ENCODE measurements at places on chromosomes 6 and 20. TPM values are rescaled to one million over a fixed set of nuclear protein-coding genes. Genes with fewer than 3 reads are reported as not detected.

SLC17A4 gene
- total RNA-seq = 1.8 TPM

ENPP5 gene
- total RNA-seq = 21.5 TPM

MAS1 gene
- total RNA-seq = not detected

- no peak for DNase-seq
Measured at GRCh38 chr6:54002116-54002515, 109.1 kb upstream of the MLIP start.

DNA sequence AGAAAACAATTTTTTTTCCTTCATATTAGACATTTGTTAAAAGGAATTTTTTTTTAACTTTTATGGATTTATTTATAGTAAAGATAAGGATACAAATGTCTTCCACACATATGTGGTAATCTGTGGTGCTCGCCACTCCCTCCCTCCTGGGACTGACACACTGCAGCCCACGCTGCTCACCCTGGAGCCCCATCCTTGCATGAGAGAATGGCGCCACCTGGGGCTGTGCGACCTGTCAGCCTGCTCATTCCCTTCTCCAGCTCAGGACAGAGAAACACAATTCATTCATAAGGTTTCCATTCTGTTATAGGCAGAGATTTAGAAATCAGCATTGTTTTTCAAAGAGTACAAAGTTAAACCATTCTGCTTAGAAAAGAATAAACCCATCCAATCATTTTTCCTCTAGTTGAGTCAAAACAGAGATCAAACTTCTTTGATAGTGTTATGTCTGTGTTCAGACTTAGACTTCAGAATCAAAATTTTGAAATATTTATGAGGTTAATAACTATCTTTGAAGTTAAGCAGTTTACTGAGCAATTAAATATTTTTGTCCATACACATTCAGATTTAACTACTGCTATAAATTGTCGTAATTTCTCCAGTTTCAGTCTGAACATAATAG lies 42.8 kb upstream of the DYNLRB1 start:
- peak; percentile 35 for DNase-seq

GRCh38 chr20:33866398-33867100 lies 55.4 kb downstream of the CHMP4B start:
- DNase-seq = peak; percentile 18

GRCh38 chr20:2133318-2134183 lies 31.9 kb downstream of the STK35 start:
- DNase-seq = no peak

DNA sequence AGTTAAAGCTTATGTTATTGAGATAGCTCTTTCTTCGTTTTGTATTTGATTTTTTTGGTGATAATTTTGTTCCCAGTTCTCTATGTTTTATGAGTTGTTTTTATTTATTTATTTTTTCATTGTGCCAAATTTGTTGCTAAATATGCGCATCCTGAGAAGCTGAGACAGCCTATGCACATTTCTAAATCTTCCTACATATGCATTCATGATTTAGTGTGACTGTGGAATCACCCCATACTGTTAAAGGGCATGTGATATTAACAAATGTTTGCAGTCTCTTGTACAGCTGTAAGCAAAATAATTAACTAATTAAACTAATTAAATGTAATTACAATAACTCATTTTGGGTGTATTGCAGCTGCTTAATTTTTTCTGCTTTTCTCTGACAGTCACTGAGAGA lies 10.4 kb downstream of the TFAP2B start:
- DNase-seq = no peak

- DNase-seq = no peak
Measured at GRCh38 chr6:92752114-92752513, 667.2 kb downstream of the EPHA7 start.

DNA sequence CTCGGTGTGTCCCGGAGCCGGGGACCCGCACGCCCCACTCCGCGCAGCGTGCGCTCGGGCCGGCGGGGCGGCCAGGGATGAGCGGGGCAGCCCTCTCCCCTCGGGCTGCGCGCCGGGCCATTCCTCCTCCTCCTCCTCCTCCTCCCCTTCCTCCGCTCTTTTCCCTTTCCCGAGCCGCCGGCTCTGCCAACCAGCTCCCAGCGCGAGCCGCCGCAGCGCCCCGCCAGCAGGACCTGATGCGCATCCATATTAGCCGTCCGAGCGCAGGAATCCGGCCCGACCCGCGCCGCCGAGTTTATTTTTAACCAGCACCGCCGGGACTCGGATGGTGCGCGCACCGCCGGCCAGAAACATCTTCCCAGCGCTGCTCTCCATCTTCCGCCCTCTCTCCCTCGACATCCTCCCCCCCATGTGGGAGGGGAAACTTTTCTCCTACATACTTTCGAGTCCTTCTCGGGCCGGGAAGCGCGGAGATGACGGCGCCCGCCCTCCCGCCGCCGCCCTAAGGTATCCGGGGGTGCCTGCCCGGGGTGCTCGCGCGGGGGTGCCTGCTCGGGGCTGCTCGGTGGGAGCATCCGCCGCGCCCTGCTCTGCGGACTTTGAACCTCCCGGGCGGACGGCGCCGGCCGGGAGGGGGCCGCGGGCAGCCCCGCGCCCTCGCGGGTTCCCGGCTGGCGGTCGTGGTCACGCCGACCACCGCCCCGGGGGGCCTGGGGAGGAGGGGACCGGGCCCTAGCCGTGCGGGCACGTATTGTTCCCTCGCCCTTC lies 619 bp downstream of the RREB1 start:
- DNase-seq = peak; percentile 85

GRCh38 chr6:47785182-47785581 lies 3.4 kb downstream of the OPN5 start:
- peak; percentile 24 for DNase-seq

DNA sequence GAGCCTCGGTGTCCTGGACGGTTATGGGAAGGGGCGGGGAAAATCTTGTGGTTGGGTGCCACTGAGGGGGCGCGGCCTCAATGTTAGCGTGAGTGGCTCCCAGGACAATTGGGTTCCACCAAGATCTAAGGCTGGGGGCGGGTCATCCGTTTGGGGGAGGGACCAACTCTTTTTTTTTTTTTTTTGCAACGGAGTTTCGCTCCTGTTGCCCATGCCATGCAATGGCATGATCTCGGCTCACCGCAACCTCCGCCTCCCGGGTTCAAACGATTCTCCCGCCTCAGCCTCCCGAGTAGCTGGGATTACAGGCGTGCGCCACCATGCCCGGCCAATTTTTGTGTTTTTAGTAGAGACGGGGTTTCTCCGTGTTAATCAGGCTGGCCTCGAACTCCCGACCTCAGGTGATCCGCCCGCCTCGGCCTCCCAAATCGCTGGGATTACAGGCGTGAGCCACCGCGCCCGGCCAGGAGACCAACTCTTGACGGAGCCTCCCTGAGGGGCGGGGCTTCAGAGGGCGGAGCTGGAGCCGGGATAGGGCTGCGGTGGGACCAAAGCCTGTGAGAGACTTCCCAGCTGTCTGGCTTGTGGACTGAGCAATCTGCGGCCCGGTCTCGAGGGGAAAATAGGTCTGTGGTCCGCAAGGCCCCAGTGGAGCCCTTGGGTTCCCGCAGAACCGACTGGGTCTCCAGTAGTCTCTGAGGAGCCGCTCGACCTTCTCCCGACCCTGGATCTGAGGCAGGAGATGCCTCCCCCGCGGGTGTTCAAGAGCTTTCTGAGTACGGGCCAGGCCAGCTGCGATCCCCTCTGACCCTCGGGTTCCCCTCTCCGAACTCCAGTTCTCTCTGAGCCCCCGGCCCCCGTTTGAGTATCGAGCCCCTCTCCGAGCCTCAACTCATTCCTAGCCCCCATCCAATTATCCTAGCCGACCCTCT lies 1.1 kb downstream of the SPAG4 start:
- DNase-seq = peak; percentile 79

DNA sequence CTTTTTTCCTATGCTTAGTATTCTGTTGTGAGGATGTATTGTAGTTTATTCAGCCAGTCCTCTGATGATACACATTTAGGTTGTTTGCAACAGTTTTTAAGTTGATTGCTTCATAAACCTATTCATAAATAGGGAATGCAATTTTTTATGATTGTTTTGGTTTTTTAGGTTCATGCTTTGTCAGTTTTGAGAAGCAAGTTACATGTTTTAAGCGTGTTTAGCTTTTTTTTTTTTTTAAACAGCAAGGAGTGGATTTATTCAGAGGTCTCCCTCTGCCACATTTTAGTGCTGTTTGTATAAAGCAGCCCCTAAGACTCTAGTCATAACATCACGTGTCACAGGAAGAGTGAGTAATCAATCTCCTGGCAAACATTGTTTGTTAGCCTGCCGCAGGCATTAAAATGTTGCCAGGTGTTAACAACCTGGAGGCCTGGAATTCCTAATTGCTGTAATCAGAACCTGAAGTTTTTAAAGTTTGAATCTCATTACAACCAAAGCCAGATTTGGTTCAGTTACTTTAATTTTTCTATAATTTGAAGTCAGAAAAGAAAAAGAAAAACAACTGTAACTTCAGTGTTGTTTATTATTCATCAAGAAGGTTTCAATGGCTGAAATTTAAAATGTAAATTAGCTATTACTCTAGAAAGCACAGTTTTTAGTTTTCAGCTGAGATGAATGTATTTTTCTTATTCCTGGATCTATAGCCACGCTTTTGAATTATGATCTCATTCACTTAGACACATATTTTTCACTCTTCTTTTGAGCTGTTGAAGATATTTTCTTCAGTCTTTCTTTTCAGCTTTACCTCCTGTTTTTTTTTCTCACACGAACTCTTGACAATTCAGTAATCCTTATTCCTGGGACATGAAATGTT lies 59.2 kb downstream of the KCNS1 start:
- peak; percentile 62 for DNase-seq

GRCh38 chr6:155439376-155439775 lies 16.3 kb downstream of the NOX3 start:
- no peak for DNase-seq

DNA sequence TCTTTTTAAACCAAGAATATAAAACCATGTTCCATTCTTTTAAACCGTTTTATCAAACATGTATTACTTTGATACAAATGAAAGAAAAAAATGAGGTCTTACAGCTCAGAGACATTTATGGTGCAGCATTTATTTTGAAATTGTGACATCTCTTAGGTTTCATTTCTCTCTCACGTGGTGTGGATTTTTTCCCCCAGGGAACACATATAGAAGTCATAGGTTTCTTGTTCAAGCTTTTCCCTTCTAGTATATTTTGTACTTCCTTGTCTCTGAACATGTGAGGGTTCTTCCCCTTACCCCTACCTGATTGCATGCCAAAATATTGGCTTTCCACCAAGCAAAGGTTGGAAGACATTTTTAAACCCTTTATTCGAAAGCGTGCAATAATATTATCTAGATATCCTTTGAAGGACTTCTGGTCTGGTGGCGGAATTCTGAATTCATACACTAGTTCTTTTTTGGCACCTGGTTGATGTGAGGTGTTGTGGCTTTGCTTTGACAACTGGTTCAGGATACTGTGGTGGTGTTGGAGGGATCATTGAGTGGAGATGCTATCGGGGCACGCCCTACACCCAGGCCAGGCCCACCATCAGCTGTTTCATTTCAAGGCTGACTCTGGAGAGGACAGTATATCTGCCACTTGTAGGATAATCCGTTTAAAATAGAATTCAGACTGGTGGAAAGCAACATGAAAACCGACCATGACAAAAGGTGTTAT lies 5.6 kb upstream of the FAM50B start:
- DNase-seq = no peak

DNA sequence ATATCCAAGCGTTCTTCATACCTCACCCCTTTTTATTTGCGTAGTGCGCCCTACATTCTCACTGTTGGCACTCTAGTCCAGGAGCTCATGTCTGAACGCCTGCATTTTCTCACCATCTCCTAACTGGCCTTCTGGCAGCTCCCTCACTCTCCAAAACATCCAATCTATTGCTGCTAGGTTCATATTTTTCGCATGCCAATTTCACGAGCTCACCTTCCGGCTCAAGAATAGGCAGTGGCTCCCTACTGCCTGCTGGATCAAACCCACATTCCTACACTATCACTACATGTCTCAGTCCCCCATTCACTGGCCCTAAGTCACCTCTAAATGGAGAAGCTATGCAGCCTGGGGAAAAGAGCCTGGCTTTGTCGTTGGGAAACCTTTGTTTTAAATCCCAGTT lies 115.0 kb downstream of the IPCEF1 start:
- no peak for DNase-seq

DNA sequence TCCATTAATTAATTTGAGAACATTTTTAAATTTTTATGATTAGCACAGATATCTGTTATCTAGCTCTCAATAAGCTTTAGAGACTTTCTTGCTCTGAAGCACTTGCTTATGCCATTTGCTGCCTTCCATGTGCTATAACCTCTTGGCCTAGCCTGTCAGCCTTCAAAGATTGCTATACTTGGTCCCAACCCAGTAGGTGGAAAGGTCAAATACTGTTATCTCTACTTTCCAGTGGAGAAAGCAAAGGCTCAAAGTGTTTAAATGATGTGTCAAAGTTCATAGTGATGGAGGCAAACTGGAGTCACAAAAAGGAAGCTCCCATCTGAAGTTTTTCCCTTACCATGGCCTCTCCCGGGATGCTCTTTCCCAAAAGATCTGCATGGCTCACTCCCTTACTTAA lies 125.1 kb downstream of the PKHD1 start:
- DNase-seq = no peak

GRCh38 chr20:31587545-31588389 lies 17.3 kb upstream of the ID1 start:
- DNase-seq = no peak

DNA sequence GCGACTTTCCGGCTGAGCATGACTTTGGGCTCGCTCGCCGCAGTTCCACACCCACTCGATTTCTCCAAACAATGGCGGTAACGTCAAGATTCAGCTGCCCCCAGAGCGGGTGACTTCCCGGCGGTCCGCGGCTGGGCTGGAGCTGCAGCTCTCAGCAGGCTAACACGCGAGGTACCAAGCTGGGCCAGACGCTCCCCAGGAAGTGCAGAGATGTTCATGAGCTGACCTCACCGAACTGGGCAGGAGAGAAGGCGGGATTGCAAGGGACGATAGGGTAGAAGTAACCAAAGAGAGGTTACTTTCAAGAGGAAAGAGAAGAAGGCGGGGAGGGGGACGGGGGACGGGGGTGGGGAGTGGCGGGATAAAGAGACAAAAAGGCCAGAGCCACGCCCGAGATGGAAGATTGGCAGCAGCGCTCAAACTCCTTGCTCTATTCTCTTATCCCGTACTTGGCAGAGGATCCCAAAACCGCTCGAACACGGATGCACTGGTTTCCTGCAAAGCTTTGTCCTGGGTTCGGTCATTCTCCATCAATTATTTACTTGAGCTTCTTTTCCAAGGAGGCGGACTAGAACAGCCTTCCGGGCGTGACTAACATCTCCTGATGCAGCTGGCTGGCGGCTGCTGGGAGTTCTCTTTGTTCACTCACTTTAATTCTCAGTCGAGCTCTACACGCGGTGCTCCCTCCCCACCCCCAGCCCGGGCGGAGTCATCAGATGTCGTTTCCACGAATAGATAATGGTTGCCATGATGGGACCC lies at the start of gene MTCL3:
TSS of gene MTCL3 (minus strand) at position 626 of the 759 bp plus-strand sequence.
- DNase-seq = peak; percentile 52

Data from kidney (tissue), 22 donors.